ENCODE measurements at places on chromosomes 11 and 22.

DNA sequence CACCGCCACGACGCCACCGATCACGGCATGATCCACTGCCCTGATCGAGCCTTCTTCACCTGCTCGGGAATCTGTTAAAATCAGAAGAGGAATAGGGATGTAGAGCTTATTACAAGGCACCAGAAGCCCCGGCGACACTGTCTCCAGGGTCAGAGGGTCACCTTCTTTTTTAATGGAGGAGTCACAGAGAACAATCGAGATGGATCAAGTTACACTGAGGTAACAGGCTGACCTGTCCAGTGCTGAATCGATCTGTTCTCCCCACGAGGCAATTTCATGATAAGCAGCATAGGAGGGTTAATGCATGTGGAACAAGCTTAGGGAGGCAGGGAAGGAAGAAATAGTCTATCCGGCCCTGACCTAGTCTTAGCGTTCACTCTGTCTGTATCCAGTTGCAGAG lies 325.5 kb downstream of the CADM1 start:
- DNase-seq, result no peak

- DNase-seq, result no peak
These were observed 884.7 kb downstream of the BRD1 start for GRCh38 chr22:48942698-48943566.

GRCh38 chr11:60740573-60740972 lies 16.1 kb downstream of the MS4A18 start:
- no peak for DNase-seq

- no peak for DNase-seq
These were observed 61.1 kb downstream of the FDX1 start for GRCh38 chr11:110490886-110491285.

GRCh38 chr11:12175694-12176241 lies 65.4 kb downstream of the MICAL2 start:
- DNase-seq, result no peak

DNA sequence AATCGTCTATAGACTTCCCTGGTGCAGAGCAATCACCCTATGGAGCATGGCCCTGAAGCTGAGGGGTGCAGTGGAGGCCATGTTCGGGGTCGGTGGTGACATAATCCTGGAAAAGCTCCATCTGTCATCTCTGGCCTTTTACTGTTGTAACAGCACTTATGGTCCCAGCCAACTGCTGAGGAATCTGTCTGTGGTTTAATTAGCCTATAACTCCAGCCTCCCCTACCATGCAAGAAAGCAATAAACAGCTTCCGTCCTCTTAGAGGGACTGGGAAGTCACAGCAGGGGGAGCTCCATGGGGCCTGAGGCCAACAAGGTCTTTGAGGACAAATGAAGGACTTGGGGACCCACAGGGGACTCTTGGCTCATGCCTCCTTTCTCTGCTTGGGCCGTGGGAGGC lies 159.1 kb upstream of the NECTIN1 start:
- DNase-seq, result no peak

GRCh38 chr11:109914809-109915653 lies 178.2 kb upstream of the ZC3H12C start:
- no peak for DNase-seq

DNA sequence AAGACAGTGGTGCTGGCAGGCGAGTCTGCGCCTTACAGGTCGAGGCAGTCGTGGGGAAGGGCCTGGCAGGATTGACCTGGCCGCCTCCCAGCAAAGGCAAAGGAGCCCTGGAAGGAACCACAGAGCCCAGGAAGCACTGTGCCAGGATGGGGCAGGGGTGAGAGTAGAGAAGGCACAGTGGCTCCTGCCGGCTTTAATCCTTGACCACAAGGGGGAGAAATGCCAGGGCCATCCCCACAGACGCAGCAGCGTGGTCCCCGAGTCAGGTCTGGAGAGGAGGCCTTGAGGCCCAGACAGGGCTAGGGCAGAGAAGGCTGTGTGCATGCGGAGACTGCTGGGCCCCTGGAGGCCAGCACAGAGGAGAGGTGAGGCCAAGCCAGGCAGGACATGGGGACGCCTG lies 9.9 kb upstream of the NDUFS8 start:
- DNase-seq, result no peak

GRCh38 chr22:30564761-30565119 lies 9.7 kb downstream of the GAL3ST1 start:
- no peak for DNase-seq

- DNase-seq, result peak; percentile 52
These were observed 56.3 kb downstream of the KREMEN1 start for GRCh38 chr22:29128891-29129807.

GRCh38 chr11:6703247-6704063 lies 20.3 kb upstream of the MRPL17 start:
- peak; percentile 9 for DNase-seq

All from NCI-H1694 treated with DMSO at 0.1 percent for 48 hours (cell line).